ENCODE measurements at places on chromosomes 3 and 15. TPM values are rescaled to one million over a fixed set of nuclear protein-coding genes. Genes with fewer than 3 reads are reported as not detected.

Gene TUSC2
- 36.4 TPM for total RNA-seq

DNA sequence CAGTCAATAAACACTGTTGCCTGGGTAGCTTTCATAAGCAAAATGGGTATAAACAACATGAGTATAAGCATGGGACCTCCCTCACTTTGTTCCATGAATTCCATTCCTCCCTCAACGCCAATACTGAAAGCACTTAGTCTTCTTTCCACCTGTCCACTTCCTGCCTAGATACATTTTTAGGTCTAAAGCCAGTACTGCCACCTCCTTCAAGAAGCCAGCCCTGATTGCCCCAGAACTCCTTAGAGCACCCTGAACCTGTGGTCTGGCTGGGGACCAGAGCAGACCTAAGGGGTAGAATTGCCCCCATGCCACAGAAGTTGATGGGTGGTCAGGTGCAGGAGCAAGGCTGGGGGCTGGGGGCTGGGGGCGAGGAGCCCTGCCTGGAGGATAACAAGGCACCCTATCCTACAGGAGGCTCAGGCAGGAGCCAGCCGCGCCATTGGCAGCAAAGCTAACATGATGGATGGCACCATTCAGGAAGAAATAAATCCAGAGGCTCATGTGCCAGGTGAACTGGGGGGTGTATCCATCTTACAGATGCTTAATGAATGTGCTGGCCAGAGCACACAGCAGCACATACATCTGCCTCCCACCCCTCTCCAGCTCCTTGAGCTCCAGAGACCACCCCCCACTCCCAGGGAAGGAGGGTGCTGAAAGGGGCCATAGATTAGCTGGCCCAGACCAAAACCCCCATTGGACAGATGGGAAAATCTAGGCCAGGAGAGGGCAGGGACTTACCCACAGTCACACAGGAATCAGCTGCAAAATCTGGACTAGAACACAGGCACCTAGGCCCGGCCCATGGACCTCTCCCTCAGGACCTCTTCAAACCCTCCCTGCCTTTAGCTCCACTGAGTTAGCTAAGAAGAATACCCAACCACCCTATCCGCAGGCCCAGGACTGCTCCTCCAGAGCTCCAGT is 113.8 kb upstream of the LINGO1 start:
- H3K4me1 ChIP-seq, result peaks cover 2% of the 10 kb centered on the region
- no peak overlapping the region for H3K4me3 ChIP-seq
- no peak for DNase-seq
- no peaks in the 10 kb centered on the region for H3K36me3 ChIP-seq

Gene KLF13
- total RNA-seq, result 45.1 TPM

DNA sequence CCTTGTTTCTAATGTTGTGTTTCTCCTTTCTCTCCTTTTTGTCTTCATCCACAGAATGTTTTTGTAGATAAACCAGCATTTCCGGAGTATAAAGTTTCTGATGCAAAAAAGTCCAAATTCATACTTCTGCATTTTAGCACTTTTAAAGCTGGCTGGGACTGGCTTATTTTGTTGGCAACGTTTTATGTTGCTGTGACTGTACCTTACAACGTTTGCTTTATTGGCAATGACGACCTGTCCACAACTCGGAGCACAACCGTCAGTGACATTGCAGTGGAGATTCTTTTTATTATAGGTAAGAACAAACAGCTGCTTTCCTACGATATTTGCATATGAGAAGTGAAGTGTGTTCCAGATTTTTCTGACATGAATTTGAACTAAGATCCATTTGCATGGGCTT is 199.4 kb downstream of the KCNH8 start:
- H3K4me1 ChIP-seq, result no peaks in the 10 kb centered on the region
- H3K36me3 ChIP-seq, result no peaks in the 10 kb centered on the region
- H3K27ac ChIP-seq, result no peak overlapping the region

GRCh38 chr15:43316016-43316970 is 14.1 kb downstream of the LCMT2 start:
- H3K27ac ChIP-seq, result peak overlapping the region; percentile 64
- H3K36me3 ChIP-seq, result no peaks in the 10 kb centered on the region
- H3K4me1 ChIP-seq, result peaks cover 34% of the 10 kb centered on the region
- H3K4me3 ChIP-seq, result no peak overlapping the region
- DNase-seq, result no peak
